ENCODE measurements at places on chromosomes 2 and 18.

GRCh38 chr2:101130081-101130480 lies 21.1 kb downstream of the TBC1D8 start:
- DNase-seq, result no peak

DNA sequence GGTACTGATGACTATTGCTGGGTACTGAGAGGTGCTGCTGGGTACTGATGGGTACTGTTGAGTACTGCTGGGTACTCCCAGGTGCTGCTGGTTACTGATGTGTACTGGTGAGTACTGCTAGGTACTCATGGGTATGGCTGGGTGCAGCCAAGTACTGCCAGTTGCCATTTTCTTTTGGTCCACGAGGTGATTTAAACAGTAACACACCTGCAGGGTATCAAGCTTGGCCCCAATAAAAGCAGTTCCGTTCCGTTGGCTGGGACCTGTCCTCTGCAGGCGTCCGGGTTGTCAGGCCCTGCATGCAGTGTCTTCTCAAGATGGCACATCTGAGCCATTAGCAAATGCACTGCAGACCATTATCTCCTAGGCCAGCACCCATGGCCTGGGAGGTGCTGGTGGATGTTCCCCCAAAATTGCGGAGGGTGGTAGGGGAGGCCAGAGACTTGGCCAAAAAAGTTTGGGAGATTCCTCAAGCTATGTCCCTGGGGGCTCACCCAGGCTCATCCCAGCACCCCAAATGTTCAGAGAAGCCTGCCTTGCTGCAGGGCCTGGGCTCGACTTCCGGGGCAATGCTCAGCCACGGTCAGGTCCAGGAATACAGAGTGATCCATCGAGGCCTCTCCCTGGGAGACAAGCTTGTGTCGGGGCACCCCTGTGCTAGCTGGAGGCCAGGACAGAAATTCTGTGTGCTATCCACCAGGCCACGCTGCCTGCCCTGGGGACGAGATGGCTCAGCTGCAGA lies 165.2 kb downstream of the TWIST2 start:
- DNase-seq, result no peak

- no peak for DNase-seq
These were observed 49.2 kb downstream of the SIGLEC15 start for GRCh38 chr18:45874491-45875184.

- DNase-seq, result no peak
These were observed 160.0 kb downstream of the NDUFA10 start for GRCh38 chr2:239865059-239865639.

DNA sequence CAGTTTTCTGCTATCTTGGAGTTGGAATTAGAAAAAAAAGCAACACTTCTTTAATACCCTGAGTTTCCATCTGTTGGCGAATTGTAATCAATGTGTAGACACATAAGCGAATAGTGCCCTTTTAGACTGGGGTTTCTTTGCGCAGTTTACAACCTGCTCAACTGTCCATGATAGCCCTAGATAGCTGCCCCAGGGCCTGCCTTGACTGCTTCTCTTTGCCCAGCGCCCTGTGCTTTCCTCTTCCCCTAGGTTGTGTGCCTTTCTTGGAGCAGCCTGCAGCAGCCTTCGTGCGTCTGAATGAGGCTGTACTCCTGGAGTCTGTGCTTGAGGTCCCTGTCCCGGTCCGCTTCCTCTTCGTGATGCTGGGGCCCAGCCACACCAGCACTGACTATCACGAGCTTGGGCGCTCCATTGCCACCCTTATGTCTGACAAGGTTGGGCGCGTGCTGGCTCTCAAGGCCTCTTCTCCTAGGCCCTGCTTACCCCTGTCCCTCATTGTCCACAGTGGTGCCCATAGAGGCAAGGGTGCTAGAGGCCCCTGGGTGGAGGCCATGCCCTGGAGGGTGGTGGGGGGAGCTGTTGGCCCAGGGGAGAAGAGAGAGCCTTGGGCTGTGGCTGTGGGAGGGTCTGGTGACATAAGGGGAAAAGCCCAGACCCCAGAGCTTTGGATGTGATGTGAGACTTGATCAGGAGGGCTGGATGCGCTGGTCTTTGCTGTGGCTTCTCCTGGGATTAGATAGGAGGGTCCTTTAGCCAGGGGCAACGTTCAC lies 6.9 kb downstream of the SLC4A3 start:
- DNase-seq, result no peak

DNA sequence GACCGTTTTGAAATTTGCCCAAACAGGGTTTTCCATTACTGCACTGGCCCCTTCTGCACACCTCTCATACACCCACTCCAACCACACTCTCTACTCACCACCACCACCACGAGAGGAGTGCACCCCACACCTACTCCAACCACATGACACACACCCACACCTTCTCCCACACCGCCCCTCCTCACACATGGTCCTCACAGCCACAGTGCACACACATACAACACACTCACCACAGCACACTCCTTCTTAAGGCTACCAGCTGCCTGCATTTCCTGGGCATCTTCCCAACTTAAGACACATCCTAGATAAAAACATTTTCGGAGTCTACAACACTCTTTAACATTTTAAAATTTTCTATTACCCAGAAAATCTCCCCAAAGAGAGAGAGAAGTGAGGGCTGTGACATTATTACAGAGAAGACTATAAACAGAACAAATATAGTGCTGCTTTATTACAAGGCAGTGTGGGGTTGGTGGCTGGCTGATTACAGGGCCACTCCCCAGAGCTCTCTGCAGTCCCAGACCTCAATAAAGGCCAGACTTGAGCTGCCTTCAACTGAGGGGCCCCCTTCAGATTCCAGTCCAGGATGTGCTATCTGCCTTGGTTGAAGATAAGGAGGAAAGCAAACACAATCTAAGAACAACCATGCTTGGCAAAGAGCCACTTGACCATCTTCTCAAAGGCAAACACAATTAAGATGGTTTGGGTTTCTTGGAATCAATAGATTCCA lies 36.1 kb downstream of the NHEJ1 start:
- no peak for DNase-seq

DNA sequence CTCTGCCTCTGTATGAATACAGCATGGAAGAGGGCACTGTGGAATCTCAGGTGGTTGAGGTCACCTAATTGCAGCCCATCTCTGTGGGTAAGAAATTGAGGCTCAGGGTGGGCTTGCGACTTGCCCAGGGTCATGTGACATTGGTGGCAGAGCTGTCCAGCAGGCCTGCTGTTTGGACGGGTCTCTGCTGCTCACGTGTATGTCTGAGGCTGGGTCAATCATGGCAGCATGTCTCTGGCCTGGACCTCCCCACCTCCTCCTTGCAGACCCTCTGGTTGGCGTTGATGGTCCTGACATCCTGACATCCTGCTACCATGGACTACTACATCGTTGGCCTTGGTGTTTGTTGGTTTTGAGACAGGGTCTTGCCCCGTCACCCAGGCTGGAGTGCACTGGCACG lies 64.3 kb upstream of the HPCAL1 start:
- DNase-seq, result no peak

- DNase-seq, result no peak
These were observed 88.7 kb upstream of the MEIS1 start for GRCh38 chr2:66346231-66346664.

DNA sequence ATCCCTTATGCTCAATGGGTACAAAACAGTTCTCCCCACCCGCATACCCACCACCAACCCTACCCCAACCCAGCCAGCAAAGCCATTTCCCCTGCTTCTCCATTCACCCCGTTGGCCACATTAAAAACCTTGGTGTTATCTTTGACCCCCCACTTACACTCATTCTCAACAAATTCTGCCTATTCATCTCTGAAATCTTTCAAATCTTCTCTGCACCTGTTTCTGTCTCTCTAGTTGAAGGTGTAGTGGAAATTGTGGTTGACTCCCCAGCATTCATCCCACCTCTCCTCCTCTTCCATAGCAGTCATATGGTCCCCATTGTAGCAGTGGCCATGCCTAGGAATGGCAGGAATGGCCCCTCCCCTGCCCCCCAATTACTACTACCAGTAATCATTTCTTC lies 20.5 kb upstream of the TET3 start:
- DNase-seq, result no peak

DNA sequence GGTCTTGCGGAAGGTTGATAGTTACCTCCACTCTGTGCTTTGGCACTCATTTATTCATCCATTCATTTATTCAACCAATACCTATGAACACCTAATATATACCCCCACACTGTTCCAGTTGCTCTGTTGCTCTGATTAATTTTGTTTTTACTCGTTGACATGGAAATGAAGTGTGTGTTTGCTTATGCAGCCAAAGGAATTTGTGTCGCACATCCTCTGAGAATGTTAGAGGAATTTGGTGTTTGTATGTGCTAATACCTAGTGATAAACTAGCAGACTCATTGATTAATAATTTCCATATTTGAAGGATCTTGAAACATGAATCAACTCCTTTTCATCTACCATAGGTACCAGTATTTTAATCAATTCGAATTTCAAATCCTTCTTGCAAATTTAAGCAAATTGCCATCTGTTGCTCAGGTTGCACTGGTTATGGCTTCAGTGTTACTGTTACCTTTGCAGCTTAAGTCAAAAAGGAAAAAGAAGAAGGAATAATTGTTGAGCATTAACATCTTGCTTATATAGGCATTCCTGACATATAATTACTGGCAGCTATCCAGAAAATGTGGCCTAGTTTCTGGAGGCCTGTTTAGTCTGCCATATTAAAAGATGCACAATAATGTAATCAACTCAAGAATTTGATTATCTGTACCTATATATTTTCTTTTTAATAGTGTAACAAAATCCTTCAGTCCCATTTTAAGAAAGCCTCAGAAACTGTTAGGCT lies 25.7 kb upstream of the CRIM1 start:
- no peak for DNase-seq

DNA sequence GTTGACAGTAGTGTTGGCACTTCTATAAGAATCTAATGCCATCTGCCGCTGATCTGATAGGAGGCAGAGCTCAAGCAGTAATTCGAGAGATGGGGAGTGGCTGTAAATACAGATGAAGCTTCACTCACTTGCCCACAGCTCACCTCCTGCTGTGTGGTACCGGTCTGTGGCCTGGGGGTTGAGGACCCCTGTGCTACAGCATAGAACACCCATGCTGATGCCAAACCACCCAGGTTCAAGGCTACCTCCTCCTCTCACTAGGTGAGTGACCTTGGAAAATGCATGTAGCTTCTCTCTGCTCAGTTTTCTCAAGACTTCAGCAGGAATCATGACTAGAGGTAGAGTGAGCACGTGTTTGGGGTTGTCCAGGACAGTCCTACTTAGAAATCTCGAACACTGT lies 263.4 kb downstream of the SH3BP4 start:
- DNase-seq, result no peak

DNA sequence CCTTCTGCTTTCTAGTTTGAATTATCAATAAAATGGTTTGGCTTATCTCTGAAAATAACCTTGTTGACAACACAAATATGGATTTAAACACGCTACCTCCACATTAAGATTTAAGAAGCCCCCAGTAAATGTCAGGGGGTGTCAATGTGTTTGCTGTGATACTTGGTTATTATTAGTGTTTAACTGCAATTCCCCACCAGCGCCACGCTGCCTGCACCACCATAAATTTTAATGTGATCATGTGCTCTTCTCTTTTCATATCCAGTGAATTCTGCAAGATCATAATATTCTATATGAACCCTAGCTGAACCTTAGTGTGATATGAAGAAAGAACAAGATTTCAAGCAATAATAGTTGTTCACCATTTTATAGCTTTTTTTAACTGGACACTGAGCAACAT lies 330.7 kb downstream of the AGPS start:
- no peak for DNase-seq

- no peak for DNase-seq
These were observed 8.5 kb downstream of the OTX1 start for GRCh38 chr2:63058921-63059792.
